ENCODE measurements at places on chromosomes 3 and 15. TPM values are rescaled to one million over a fixed set of nuclear protein-coding genes. Genes with fewer than 3 reads are reported as not detected.

The CLDN18 gene
- total RNA-seq: not detected

The KNL1 gene
- 26.6 TPM for total RNA-seq

The IL17RB gene
- total RNA-seq: 37.5 TPM

The TRA2B gene
- total RNA-seq: 135 TPM

The GRM7 gene
- total RNA-seq: not detected

The CD276 gene
- total RNA-seq: 32.2 TPM

Data from Peyer's patch (tissue), 4 donors.